Smooth muscle cell of bladder (primary cell): ENCODE measurements at places on chromosomes 16 and 17. TPM values are rescaled to one million over a fixed set of nuclear protein-coding genes. Genes with fewer than 3 reads are reported as not detected.

Gene LGALS9B
- total RNA-seq = not detected in 2 replicates

Gene TP53TG3B
- total RNA-seq = not detected in 2 replicates

Gene ITGAX
- under 0.01 TPM in 1 of 2 replicates, not detected in the other for total RNA-seq

Gene G6PC1
- total RNA-seq = not detected in 2 replicates

Gene AP1G1
- 40.2 and 45.4 TPM in 2 replicates for total RNA-seq

Gene DLX4
- not detected in 2 replicates for total RNA-seq

Gene ITGAL
- not detected in 2 replicates for total RNA-seq

Gene PIK3R6
- total RNA-seq = not detected in 2 replicates

Gene LRRC36
- total RNA-seq = 0.14 TPM in 1 of 2 replicates, not detected in the other

Gene NUP88
- total RNA-seq = 57.8 and 75.1 TPM in 2 replicates

Gene C17orf78
- not detected in 2 replicates for total RNA-seq

Gene ZNF213
- total RNA-seq = 2.6 and 3.5 TPM in 2 replicates

Gene EVI2B
- 0.09 TPM in 1 of 2 replicates, not detected in the other for total RNA-seq

Gene TMC8
- not detected in 2 replicates for total RNA-seq

Gene USP43
- total RNA-seq = under 0.01 TPM in 2 replicates

Gene CRAMP1
- total RNA-seq = 3.7 and 5.3 TPM in 2 replicates

Gene CPNE7
- total RNA-seq = 3.6 and 4.0 TPM in 2 replicates

Gene RHBDF1
- total RNA-seq = 40.4 and 41.6 TPM in 2 replicates

Gene NECAB2
- 0.14 and 0.18 TPM in 2 replicates for total RNA-seq

Gene SCNN1B
- total RNA-seq = not detected in 2 replicates

Gene ABCC12
- not detected in 2 replicates for total RNA-seq

Gene BCAR1
- 19.8 and 36.0 TPM in 2 replicates for total RNA-seq

Gene STARD3
- total RNA-seq = 19.8 and 30.2 TPM in 2 replicates

Gene KCNH6
- total RNA-seq = not detected in 2 replicates

Gene ALOX15
- total RNA-seq = not detected in 2 replicates

Gene SLC16A11
- 0.28 TPM in 2 replicates for total RNA-seq

Gene PRSS33
- not detected in 2 replicates for total RNA-seq

Gene ABCA9
- total RNA-seq = 6.8 and 10.0 TPM in 2 replicates

Gene DEXI
- 42.0 and 64.0 TPM in 2 replicates for total RNA-seq

Gene IL34
- total RNA-seq = 4.1 and 5.3 TPM in 2 replicates

Gene KRTAP3-1
- not detected in 2 replicates for total RNA-seq

Gene TBC1D26
- total RNA-seq = under 0.01 and 0.37 TPM in 2 replicates

Gene ADCY9
- total RNA-seq = 39.1 and 42.0 TPM in 2 replicates

Gene ARHGDIG
- total RNA-seq = 0.28 and 1.8 TPM in 2 replicates

Gene TBX21
- 0.09 and 0.14 TPM in 2 replicates for total RNA-seq

Gene PIMREG
- total RNA-seq = 2.7 and 4.3 TPM in 2 replicates

Gene CPHXL2
- not detected in 2 replicates for total RNA-seq

Gene TMEM186
- 4.8 and 4.9 TPM in 2 replicates for total RNA-seq

Gene CD300H
- total RNA-seq = not detected in 2 replicates

Gene CCDC47
- total RNA-seq = 55.9 and 79.0 TPM in 2 replicates
